Transverse colon (tissue), 4 donors: ENCODE measurements at places on chromosomes 12 and 14. TPM values are rescaled to one million over a fixed set of nuclear protein-coding genes. Genes with fewer than 3 reads are reported as not detected.

DNA sequence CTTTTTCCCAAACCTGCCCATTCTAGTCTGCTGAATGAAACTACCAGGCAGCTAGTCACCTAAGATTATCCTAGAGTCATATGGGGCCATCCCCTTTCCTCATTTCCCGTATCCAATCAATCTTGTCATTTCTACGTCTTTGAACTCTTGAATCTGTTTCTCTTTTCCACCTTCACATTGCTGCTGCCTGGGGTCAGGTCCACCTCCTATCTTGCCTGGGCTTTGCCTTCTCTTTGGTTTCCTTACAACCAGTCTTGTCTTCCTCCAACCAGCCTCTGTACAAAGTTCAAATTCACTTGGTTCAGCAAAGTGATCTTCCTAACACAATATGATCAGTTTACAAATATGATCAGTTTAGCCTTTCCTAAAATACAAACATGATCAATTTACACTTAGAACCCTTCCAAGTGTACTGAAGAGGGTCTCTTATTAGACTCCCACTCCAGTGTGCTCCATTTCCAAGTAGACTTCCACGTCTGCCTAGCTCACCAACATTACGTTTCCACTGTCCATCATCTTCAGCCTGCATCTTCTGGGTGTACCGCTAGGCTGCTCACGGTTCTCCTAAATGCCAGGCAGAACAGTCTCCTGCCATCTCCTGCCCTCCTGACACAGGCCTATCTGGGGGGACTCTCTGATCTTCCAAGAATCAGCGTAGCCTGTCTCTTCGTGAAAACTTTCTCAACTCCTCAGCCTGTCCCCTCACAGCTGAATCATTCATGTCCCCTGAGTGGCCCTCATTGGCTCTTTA lies 4.1 kb upstream of the ACVR1B start:
- no peaks in the 10 kb centered on the region for H3K27me3 ChIP-seq
- H3K36me3 ChIP-seq, result no peaks in the 10 kb centered on the region
- H3K27ac ChIP-seq, result no peak overlapping the region
- DNase-seq, result no peak
- H3K4me1 ChIP-seq, result peaks cover 7% of the 10 kb centered on the region

GRCh38 chr14:24870949-24871701 lies 178.8 kb downstream of the STXBP6 start:
- H3K4me3 ChIP-seq, result no peak overlapping the region
- no peak for DNase-seq
- peaks cover 4% of the 10 kb centered on the region for H3K4me1 ChIP-seq
- no peaks in the 10 kb centered on the region for H3K36me3 ChIP-seq
- no peak overlapping the region for H3K27ac ChIP-seq

GRCh38 chr12:82019533-82019932 lies 260.4 kb upstream of the PPFIA2 start:
- no peaks in the 10 kb centered on the region for H3K27me3 ChIP-seq
- DNase-seq, result no peak
- no peaks in the 10 kb centered on the region for H3K4me1 ChIP-seq
- no peak overlapping the region for H3K4me3 ChIP-seq
- no peaks in the 10 kb centered on the region for H3K36me3 ChIP-seq
- no peak overlapping the region for H3K27ac ChIP-seq

GRCh38 chr12:51806896-51807295 lies 41.6 kb downstream of the FIGNL2 start:
- H3K36me3 ChIP-seq, result no peaks in the 10 kb centered on the region
- H3K27ac ChIP-seq, result no peak overlapping the region
- H3K4me3 ChIP-seq, result no peak overlapping the region
- DNase-seq, result no peak
- H3K27me3 ChIP-seq, result no peaks in the 10 kb centered on the region

DNA sequence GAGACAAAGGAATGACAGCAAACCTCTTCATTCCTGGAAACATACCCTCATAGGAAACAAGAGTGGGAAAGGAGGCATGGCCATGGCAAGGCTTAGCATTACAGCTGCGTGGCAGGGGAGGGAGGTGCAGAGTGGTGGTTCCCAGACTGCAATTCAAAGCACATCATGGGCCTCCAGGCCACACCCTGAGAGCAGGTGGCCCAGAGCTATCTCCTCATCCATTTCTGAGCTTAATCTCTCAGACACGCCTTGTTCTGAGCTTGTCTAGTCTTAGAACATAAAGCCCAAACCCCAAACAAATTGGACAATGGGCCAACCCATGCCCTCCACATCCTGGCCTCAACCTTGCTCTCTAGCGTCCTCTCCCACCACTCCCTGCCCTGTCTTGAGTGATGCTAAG lies 5.9 kb upstream of the KRT3 start:
- no peak for DNase-seq
- no peak overlapping the region for H3K4me3 ChIP-seq
- H3K4me1 ChIP-seq, result peaks cover 10% of the 10 kb centered on the region
- no peak overlapping the region for H3K27ac ChIP-seq

GRCh38 chr12:6987956-6988553 lies 17.3 kb downstream of the EMG1 start:
- H3K4me1 ChIP-seq, result peaks cover 4% of the 10 kb centered on the region
- H3K4me3 ChIP-seq, result no peak overlapping the region
- no peaks in the 10 kb centered on the region for H3K27me3 ChIP-seq
- DNase-seq, result peak; percentile 62
- H3K36me3 ChIP-seq, result no peaks in the 10 kb centered on the region

GRCh38 chr14:61881046-61881445 lies 118.8 kb downstream of the SNAPC1 start:
- no peaks in the 10 kb centered on the region for H3K4me1 ChIP-seq
- no peak for DNase-seq
- no peak overlapping the region for H3K4me3 ChIP-seq
- H3K27me3 ChIP-seq, result no peaks in the 10 kb centered on the region

DNA sequence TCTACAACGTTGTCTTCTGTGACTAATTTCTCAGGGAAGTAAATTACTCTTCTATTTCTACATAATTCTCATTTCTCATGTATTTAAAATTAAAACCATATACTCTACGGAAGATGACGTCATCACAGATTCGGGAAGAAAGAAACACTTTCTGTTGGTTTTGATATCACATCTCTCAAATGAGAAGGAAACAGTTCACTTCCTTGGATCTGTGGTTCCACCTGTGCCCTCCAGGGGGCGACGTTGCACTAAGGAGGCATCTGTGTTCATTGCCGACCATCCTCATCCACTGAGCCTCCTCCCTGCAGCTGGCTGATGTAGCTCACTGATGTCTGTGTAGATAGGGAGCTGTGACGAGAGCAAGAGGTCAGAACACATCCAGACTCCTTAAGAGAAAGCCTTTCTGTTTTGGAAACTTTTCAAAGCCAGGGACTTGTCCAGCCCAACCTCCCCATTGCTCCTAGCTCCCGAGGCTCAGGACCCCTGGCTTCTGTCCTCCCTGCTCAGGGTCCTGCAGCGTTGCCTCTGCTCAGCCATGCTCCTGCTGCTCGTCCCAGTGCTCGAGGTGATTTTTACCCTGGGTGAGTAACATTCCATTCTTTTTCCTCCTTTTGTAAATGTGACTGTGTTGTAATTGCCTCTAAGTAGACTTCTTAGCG lies 172.7 kb upstream of the OR4E1 start:
- no peaks in the 10 kb centered on the region for H3K36me3 ChIP-seq
- DNase-seq, result peak; percentile 49
- H3K4me3 ChIP-seq, result no peak overlapping the region
- no peaks in the 10 kb centered on the region for H3K4me1 ChIP-seq
- H3K27me3 ChIP-seq, result peaks cover 5% of the 10 kb centered on the region
- H3K27ac ChIP-seq, result no peak overlapping the region

- DNase-seq, result no peak
- no peaks in the 10 kb centered on the region for H3K36me3 ChIP-seq
- no peaks in the 10 kb centered on the region for H3K27me3 ChIP-seq
- no peaks in the 10 kb centered on the region for H3K4me1 ChIP-seq
- no peak overlapping the region for H3K4me3 ChIP-seq
- no peak overlapping the region for H3K27ac ChIP-seq
Measured at GRCh38 chr14:104334424-104335161, 196.2 kb downstream of the KIF26A start.

- H3K27me3 ChIP-seq, result no peaks in the 10 kb centered on the region
- H3K27ac ChIP-seq, result no peak overlapping the region
- H3K4me1 ChIP-seq, result no peaks in the 10 kb centered on the region
- H3K4me3 ChIP-seq, result no peak overlapping the region
- DNase-seq, result no peak
- H3K36me3 ChIP-seq, result no peaks in the 10 kb centered on the region
Measured at GRCh38 chr12:78239544-78239943, 408.9 kb downstream of the NAV3 start.

GRCh38 chr12:68435816-68436215 lies 103.7 kb upstream of the MDM1 start:
- no peak overlapping the region for H3K4me3 ChIP-seq
- H3K27me3 ChIP-seq, result no peaks in the 10 kb centered on the region
- no peak for DNase-seq
- no peak overlapping the region for H3K27ac ChIP-seq
- H3K4me1 ChIP-seq, result peaks cover 18% of the 10 kb centered on the region
- no peaks in the 10 kb centered on the region for H3K36me3 ChIP-seq

- no peaks in the 10 kb centered on the region for H3K27me3 ChIP-seq
- no peak overlapping the region for H3K27ac ChIP-seq
- H3K4me1 ChIP-seq, result no peaks in the 10 kb centered on the region
- H3K4me3 ChIP-seq, result no peak overlapping the region
Measured at GRCh38 chr14:56687123-56687522, 107.5 kb downstream of the TMEM260 start.

DNA sequence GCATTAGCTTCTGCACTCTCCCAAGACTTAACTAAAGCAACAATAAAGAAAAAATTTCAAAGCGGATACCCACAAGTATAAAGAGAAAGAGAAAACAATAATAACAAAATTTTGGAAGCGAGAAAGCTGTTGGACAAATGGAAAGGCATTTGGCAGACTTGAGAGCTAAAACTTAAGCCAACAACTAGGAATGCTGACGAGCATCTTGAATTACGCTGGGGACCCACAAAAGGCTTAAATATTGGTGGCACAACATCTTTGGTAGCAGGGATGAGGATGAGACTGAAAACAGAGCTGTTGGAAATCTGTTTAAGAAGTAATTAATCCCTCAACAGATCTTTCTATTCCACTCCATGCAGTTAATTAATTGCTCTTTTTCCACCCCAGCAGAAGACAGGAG lies 49.8 kb downstream of the LLPH start:
- H3K27me3 ChIP-seq, result no peaks in the 10 kb centered on the region
- DNase-seq, result no peak
- no peak overlapping the region for H3K27ac ChIP-seq
- H3K4me3 ChIP-seq, result no peak overlapping the region

DNA sequence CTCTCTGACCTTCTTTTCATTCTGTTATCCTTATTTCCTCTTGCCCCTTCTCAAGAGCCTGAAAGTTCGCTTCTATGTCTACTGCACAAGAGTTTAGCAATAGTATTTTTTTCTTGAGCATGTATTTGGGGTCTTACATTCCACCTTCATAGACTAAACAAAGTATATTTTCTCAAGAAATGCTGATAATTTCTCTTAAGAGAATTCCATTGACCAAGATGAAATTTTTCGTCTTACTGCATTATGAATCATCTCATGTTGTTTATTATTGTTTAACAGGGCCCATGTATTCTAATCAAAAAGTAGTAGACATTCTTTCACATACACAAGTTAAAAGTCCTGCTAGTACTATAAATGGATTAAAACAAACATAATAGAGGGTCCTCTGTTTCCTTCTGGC lies 219.3 kb downstream of the C12orf50 start:
- DNase-seq, result no peak
- H3K27ac ChIP-seq, result no peak overlapping the region
- no peaks in the 10 kb centered on the region for H3K4me1 ChIP-seq
- H3K27me3 ChIP-seq, result no peaks in the 10 kb centered on the region

DNA sequence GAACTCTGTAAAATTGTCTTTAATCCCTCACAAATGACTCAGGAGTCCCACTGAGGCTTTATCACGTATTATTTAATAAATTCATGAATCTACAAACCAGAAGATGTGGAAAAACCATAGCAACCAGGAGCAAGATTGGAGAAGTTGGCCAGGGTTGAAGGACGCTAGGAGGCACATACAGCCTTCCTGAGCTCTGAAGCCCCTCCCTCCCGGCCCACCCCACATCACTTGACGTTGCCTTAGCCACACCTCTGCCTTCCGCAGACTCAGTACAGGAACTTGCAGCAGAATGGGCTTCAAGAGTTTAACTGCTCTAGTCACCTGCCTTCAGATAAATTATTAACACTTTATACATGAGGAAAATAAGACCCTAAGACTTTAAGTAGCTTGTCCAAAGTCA lies 33.9 kb downstream of the SLC35F4 start:
- no peak for DNase-seq
- no peaks in the 10 kb centered on the region for H3K36me3 ChIP-seq
- H3K4me3 ChIP-seq, result no peak overlapping the region
- no peaks in the 10 kb centered on the region for H3K4me1 ChIP-seq
- no peaks in the 10 kb centered on the region for H3K27me3 ChIP-seq

DNA sequence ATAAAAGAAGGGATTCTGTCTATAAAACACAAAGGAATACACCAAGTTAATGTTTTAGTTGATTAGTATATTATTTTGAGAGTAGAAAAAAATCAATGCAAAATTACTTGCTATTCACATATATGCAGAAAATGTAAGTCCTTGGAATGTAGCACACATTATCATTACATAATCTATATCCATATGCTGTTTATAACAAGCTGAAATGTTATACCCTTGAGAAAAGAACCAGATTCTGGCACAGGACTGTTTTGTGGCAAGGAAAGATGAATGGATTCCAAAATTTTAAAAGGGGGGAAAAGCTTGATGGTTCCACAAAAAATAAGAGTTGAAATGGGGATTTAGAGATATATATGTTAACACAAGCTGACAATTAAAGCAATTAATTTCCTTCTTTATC lies 153.6 kb downstream of the MSRB3 start:
- H3K36me3 ChIP-seq, result no peaks in the 10 kb centered on the region
- H3K27me3 ChIP-seq, result no peaks in the 10 kb centered on the region
- DNase-seq, result no peak
- H3K4me1 ChIP-seq, result no peaks in the 10 kb centered on the region
- no peak overlapping the region for H3K27ac ChIP-seq
- H3K4me3 ChIP-seq, result no peak overlapping the region

GRCh38 chr12:42534184-42534838 lies 55.2 kb downstream of the PRICKLE1 start:
- no peak overlapping the region for H3K27ac ChIP-seq
- no peaks in the 10 kb centered on the region for H3K36me3 ChIP-seq
- H3K4me3 ChIP-seq, result no peak overlapping the region
- no peak for DNase-seq
- no peaks in the 10 kb centered on the region for H3K27me3 ChIP-seq

The OASL gene
- 9.0 TPM for total RNA-seq

The B4GALNT1 gene
- total RNA-seq, result 0.68 TPM

The SLC6A15 gene
- total RNA-seq, result 0.79 TPM

The PNN gene
- 33.0 TPM for total RNA-seq

The TSHR gene
- total RNA-seq, result 0.48 TPM

The GPR135 gene
- not detected for total RNA-seq

The ZFHX2 gene
- 1.1 TPM for total RNA-seq

The FGD6 gene
- total RNA-seq, result 37.0 TPM

The KCNH3 gene
- total RNA-seq, result not detected

The C12orf50 gene
- total RNA-seq, result not detected

The BLOC1S1 gene
- 480 TPM for total RNA-seq

The CD163 gene
- 80.3 TPM for total RNA-seq

The CHD8 gene
- 59.7 TPM for total RNA-seq

The DDN gene
- total RNA-seq, result not detected
